Hindlimb muscle (tissue), 1 donor: ENCODE measurements at places on chromosomes 12 and 14. TPM values are rescaled to one million over a fixed set of nuclear protein-coding genes. Genes with fewer than 3 reads are reported as not detected.

- no peak for DNase-seq
Observed at GRCh38 chr14:93369713-93370266, 22.8 kb downstream of the COX8C start.

The RNASE3 gene
- polyA plus RNA-seq: 0.27 TPM

- no peak for DNase-seq
Observed at GRCh38 chr12:175250-175649, 38.7 kb downstream of the SLC6A12 start.

- DNase-seq: no peak
Observed at GRCh38 chr14:104882325-104882973, 17.4 kb downstream of the CEP170B start.

The EXOC3L4 gene
- 1.5 TPM for polyA plus RNA-seq

The RNASE1 gene
- 192 TPM for polyA plus RNA-seq

DNA sequence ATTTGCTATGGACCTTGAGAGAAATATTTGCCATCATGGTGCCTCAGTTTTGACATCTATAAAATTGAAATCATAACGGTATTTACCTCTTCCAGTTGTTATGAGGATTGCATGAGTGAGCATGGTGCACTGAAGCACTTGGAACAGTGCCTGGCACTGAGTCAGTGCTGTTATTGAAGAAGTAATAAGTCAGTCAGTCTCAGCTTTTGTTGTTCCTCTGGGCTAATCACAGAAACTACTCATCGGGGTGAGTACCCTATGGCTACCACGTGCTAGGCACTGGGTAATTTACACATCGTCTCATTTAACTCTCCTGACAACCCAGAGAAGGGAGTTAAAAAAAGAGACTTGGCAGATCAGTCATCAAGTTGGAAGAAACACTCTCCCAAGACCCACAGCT, 159.5 kb upstream of the NRXN3 start:
- no peak for DNase-seq

The MYF5 gene
- 29.5 TPM for polyA plus RNA-seq

DNA sequence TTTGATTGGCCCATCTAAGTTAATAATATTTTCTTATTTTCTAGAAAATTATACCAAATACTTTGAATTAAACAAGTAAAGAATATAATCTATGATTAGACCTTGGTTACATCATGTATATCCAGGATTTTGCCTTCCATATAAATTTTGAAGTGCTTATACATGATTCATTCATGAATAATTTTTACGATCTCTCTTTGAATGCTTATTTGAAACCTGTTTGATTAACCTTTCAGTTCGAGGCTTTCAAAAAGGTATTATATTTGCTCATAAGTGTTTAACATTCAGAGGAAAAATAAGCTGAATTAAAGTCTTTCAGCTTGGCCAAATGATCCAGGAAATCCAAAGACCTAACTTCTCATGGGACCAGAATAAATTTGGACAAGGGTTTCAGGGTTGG, 495.2 kb upstream of the GARIN6 start:
- DNase-seq: no peak

The NOVA1 gene
- polyA plus RNA-seq: 12.9 TPM

- no peak for DNase-seq
Observed at GRCh38 chr12:34340534-34341361, 318.5 kb downstream of the ALG10 start.

- no peak for DNase-seq
Observed at GRCh38 chr12:53090554-53090953, 6.9 kb upstream of the IGFBP6 start.

GRCh38 chr12:120640861-120641833, 721 bp downstream of the CABP1 start:
- DNase-seq: peak; percentile 57

The CDC42BPB gene
- polyA plus RNA-seq: 57.8 TPM

DNA sequence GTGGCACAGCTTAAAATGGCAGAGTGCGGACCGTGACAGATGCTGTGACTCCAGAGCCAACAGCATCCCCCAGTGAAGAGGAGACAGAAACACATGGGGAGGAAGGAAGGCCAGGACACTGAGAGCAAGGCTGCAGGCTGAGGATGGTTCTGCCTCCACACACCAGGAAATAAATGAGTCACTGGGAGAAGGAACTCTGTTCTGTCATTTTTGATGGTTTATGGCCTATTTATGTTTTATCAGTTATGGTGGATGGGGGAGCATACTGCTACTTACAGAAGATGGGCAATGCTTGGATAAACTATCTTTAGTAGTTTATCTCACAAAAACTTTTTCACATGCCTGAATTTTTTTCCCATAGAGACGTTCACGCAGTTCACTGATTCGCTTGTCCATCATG, 33.8 kb downstream of the ZFYVE21 start:
- no peak for DNase-seq

- no peak for DNase-seq
Observed at GRCh38 chr12:96571101-96571862, 81.9 kb downstream of the CFAP54 start.

DNA sequence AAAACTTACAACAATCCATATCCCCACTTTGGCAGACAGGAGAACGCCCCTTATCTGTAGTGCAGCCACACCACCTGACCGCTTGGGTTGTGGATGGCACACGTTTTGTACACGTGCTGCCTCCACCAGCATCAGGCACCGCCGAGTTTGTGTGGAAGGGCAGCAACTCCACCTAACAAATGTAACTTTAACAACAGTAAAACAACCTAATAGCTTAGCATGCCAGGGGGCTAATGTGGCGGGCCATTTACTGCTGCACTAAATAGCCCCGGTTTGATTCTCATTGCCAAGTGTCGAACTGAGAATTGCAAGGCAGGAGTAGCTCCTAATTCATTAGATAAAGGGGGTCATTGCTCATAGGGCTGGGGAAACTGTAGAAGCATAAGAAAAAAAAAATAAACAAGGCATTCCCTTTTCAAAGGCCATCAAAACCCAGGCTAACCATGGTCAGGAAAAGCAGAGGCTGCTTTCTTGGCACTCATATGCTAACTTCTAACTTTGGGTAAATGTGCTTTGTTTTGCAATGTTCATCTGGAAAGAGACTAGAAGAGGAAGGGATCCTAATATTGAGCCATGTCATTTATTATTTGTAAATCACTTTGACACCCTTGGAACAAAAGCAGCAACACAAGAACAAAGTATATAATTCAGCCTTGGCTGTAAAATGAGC, 279.7 kb upstream of the SOX5 start:
- no peak for DNase-seq
